ENCODE measurements at places on chromosomes 4 and X.
A peak's percentile ranks its signal among the peaks of the same experiment; 100 is the strongest.

DNA sequence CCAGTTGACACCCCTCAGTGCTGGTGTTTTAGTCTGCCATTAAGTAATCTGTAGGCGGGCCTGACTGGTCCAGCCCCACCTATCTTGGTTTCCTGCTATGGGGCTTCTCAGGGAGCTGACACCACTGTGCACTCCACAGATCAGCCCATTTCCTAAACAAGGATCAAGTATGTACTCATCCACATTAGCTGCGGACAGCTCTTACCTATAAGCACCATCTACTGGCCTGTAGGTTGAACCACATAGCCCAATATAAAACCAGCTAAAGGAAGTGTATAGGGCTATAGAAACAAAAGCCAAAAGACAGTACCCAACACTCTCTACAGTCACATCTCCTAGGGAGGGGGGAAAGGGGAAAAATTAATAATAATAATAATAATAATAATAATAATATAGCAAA, 353.5 kb upstream of the CXorf51B start:
- no peak for DNase-seq

- DNase-seq, result no peak
Observed at GRCh38 chr4:107896158-107896645, 35.1 kb upstream of the CYP2U1 start.

- no peak for DNase-seq
Observed at GRCh38 chr4:123995936-123996335, 599.3 kb downstream of the SPRY1 start.

DNA sequence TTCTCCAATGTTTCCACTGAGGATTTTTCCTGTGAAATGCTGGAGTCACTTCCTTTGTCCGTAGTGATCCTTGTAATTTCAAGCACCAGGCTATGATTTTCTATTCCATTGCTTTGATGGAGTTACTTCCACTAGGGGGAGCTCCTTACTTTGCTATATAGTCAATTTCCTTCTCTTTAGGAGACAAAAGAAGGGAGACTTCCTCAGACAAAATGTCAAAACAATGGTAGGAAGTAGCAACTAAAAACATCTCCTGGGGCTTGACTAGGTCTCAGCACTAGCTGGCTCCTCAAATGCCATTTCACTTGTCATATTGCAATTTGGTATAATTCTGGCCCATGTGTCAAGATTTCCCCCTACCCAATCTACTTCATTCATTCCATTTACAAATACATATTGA, 24.1 kb downstream of the ZCCHC12 start:
- no peak for DNase-seq

DNA sequence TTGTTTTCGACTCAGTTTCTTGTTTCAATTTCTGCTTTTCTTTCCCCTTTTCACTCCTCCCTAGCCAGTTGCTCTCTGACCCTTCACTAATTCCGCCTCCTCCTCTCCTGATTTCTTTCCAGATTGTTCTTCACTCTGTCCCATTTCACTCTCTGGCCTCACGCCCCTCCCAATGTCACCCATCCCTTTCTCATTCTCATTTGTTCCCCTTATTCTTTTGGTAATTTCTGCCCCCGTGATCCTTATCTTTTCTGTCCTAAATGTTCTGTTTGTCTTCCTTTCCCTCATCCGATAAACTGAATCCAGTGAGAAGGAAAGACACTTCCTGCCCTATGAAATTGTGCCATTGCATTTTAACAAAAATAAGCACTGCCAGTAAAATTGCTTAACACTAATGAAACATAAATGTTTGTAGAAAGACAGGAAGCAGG, 94.5 kb upstream of the RASGEF1B start:
- DNase-seq, result no peak

GRCh38 chr4:78627046-78627965, 75.7 kb downstream of the ANXA3 start:
- DNase-seq, result no peak

- no peak for DNase-seq
Observed at GRCh38 chr4:73816814-73817213, 19.7 kb upstream of the CXCL6 start.

DNA sequence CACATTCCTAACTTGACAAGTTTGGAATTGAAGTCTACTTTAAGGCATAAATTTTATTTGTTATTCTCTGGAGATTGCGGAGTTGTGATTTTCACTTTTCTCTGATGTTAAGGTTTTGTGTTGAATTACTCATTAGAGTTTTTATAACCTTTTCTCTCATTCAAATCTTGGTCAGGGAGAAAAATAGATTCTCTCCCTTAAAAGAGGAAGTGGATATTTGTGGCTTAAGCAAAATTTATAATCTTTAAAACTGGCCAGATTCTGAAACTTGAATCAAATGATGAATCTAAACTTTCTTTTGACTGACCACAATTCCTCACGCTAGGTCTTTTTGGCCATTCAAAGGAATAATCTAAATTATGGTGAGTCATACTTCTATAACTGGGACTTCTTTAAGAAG, 361.4 kb downstream of the TEX13C start:
- DNase-seq, result no peak

DNA sequence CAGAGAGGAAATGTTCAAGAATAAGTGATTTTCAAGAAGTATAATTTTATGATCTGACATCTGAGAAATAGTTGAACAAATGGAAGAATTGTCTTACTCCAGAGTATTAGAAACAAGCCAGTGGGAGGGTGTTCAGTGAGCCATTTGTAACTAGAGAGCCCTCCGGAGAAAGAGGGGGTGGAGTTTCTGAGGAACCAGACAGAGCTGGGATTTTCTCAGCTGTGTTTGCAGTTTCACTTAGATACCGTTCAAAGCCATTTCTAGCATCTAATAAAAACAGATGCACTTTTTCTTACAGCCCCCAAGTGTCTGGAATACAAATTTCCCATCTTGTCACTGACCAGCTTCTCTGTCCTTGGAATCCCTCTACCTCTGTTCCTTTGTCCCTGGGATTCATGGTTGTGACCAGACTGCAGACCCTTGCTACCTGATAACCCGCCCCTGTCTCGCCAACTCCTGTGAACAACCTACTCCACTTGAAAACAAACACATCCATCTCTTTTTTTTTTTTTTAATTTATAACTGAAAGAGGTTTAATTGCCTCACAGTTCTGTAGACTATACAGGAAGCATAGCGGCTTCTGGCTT, 132.8 kb upstream of the KLF3 start:
- DNase-seq, result no peak

GRCh38 chrX:122134291-122134690, 1049.8 kb upstream of the GRIA3 start:
- DNase-seq, result no peak

- DNase-seq, result no peak
Observed at GRCh38 chr4:145213245-145213644, 32.9 kb upstream of the OTUD4 start.

DNA sequence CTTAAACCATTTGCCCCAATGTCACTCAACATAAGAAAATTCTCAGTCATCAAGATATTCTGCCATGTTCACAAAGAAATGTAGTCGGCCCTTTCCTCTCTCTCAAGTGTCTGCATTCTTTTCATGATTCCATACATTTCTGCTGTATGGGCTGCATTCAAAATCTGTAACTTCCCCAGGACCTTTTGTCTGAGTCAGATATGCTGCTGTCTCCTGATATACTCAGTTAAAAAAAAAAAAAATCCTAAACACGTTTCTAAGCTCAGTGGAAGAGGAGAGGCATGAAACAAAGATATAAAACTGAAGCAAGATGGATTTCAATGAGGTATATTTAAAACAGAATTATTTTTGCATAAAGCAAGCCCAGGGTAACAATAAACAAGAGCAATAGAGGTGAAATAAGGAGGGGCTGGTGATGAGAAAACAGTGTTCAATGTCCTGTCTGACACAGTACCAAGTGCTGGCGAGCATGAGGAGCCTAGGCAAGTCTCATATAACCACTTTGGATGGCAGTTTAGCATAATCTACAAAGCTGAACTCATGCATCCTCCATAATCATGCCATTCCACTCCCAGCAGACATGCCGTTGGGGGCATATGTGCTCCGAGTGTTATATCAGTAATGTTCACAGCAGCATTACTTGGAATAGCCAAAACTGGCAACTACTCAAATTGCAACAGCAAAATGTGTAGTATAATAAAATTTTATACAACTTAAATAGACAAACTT, 76.7 kb downstream of the MANBA start:
- no peak for DNase-seq

DNA sequence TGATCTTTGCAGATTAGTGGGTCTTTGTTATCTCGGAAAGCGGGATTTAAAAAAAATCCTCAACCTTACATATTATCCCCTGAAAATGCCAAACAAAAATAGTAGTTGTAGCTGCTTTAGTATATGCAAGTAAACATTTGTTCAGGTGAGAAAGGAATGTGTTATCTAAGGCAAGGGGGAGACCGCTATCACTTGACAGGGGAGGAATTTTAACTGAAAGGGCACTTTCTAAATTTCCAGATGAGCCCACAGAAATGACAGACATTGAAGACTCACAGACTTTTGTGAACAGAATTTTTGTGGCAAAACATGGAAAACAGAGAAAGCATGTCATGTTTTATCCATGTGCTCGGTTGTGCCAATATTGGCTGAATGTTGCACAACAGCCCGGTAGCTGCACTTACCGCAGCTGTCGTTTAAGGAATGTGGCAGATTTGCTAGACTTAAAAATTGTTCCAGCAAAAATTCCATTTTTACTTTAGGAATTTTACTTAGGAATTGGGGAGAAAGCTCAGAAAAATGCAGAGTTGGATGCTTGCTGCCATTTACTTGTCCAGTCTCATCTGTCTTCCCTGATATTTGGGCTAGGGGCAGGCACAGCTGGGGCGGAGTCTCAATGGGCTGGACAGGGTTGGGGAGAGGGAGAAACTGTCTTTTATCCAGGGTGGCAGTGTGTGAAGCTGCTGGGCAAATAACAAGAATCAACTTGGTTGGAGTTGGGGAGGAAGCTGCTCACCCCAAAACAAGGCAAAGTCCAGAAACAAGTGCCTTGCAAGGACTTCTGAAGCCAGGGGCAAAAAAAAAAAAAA, 94.6 kb upstream of the RPS6KA3 start:
- DNase-seq, result no peak

DNA sequence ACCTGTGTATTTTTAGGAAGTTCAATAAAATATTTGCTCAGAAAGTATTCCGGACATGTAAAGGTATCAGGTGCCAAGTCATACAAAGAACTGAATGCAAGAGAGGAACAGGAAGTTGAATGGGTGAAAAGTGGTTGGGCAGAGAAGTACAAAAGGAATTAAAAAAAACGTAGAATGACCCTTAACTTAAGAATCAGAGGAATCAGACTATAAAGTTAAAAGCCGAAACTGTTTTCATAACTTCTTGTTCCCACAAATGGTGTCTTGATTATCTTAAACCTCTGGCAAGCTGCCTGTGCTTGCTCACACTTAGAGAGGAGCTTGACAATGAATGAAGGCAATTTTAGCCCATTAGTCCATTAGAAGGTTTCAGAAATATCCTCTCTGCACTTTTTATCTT, 81.6 kb upstream of the HHIP start:
- no peak for DNase-seq

DNA sequence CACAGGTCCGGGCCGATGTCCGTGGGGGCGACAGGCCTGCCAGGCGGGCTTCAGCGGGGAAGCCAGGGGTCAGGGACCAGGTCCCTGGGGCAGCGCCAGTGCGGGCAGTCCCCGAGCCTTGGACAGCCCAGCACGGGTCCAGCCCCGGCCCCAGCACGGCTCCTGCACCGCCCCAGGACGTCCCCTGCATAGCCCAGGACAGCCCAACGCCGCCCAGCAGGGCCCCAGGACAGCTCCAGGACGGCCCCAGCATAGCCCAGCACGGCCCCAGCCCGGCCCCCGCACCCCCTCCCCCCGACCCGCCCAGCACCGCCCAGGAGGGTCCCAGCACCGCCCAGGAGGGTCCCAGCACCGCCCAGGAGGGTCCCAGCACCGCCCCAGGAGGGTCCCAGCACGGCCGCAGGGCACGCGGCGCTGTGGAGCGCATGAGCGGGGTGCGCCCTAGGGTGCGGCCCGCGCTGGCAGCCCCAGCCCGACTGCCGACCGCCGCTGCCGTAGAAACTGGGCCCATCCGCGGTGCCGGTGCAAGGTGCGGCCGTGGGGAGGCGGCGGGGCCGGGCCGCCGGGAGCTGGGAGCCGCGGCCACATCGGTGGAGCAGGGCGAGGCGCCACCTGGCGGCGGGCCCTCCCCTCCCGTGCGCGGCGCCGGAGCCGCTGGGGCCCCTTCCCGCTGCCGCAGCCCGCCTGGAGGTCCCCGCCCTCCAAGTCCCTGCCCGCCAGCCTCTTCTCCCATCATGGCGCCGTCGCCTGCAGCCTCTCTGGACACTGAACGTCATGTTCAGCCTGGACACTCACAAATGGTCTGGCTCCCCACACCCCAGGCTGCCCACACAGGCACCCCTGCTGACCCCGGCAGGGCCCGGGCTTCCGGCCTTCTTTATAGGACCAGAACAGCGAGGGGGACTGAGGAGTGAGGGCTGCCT, 106.8 kb upstream of the NKX1-1 start:
- DNase-seq, result peak; percentile 57

GRCh38 chr4:10535912-10536311, 78.7 kb upstream of the ZNF518B start:
- no peak for DNase-seq

DNA sequence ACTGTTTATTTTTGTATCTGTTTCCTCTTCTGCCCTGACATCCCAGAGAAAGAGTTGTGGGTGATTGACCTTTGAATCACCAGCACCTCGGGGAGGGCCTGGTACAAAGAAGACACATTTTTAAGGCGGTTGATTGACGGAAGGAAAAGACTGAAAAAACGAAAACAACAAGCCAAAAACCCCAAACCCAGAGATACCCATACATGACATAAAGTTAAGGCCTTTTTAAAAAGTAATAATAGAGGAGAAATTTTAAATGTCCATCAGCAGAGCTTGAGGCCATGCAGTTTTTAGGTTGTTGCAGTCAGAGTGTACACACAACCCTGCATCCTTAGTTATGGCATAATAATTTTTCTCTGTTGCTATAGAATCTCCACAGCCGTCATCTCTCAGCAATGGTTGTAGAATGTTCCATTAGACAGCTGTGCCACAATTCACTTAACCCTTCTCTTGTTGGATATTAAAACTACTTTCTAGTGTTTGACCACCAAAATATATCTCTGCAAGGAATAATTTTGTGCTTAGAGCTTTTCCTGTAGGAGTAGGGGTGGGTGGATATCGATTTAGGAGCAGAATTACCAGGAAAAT, 110.2 kb downstream of the GNL3L start:
- no peak for DNase-seq

GRCh38 chrX:104697294-104697693, 131.3 kb downstream of the IL1RAPL2 start:
- DNase-seq, result no peak

All from germinal center (tissue), 1 donor.